ENCODE measurements at places on chromosomes 16 and 17.

GRCh38 chr16:10776280-10776679, 32.6 kb downstream of the NUBP1 start:
- DNase-seq = no peak

GRCh38 chr16:87499189-87499486, 6.3 kb upstream of the ZCCHC14 start:
- no peak for DNase-seq

DNA sequence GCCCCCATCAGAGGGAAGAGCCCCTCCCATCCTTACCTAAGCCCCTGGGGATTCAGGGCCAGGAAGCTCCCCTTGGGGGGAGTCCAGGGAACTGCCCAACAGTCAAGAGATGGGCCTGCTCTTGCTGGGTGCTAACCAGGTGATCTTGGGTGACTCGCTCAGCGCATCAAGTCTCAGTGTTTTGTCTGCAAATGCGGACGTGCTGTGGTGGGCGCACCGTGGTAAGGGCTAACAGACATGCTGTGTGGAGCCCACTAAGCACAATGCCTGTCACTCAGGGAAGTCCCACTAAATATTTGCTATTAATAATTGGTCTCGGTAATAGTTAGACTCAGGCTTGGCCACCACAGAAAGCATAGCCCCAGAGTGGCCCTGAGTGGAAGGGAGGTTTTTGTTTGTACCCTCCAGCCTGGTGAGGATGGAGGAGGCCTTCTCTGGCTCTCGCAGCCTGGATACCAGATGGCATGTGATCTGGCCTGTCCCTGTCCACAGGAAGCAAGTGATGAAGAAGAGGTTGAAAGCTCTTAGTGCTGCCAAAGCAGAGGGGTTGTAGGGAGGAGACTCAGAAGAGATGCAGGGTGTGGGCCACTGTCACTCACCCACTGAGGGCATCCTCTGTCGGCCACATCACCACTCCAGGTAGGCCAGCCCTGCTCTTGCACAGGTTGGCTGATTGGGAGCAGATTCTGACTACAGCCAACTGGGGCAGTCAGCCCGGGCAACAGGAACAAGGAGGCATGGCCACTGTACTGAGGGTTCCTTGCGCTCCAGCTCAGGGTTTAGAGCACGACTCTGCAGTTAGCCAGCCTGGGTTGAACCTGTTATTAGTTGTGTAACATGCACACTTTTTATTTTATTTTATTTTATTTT, 69.8 kb upstream of the KSR1 start:
- no peak for DNase-seq

- no peak for DNase-seq
These were observed 93.9 kb downstream of the STH start for GRCh38 chr17:46092991-46093390.

- DNase-seq = peak; percentile 77
These were observed 4.0 kb upstream of the RPL38 start for GRCh38 chr17:74199306-74200092.

DNA sequence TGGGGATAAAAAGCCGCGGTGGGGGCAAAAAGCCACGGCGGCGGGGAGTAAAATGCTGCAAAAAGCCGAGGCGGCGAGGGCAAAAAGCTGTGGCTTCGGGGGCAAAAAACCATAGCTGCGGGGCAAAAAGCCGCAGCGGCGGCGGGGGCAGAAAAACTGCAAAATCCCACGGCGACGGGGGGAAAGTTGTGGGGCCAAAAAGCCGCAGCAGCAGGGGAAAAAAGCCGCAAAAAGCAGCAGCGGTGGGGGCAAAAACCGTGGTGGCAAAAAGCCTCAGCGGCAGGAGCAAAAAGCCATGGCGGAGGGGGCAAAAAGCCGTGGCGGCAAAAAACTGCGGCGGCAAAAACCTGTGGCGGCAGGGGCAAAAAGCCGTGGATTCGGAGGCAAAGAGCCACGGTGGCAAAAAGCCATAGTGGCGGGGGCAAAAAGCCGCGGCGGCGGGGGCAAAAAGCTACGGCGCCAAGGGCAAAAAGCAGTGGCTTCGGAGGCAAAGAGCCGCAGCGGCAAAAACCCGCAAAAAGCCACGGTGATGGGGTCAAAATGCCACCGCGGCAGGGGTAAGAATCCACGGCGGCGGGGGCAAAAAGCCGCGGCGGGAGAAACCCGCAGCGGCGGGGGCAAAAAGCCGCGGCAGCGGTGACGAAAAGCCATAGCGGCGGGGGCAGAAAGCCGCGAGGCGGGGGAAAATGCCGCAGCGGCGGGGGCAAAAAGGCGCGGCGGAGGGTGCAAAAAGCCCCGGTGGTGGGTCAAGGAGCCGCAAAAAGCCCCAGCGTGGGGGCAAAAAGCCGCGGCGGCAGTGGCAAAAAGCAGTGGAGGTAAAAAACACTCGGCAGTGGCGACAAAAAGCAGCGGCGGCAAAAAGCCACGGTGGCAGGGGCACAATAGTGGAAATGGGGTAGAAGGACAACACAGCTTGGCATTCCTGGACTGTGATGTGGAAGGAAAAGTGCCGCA, 192.8 kb downstream of the SHCBP1 start:
- DNase-seq = no peak

- no peak for DNase-seq
These were observed 219.2 kb downstream of the SHISA9 start for GRCh38 chr16:13120557-13120956.

DNA sequence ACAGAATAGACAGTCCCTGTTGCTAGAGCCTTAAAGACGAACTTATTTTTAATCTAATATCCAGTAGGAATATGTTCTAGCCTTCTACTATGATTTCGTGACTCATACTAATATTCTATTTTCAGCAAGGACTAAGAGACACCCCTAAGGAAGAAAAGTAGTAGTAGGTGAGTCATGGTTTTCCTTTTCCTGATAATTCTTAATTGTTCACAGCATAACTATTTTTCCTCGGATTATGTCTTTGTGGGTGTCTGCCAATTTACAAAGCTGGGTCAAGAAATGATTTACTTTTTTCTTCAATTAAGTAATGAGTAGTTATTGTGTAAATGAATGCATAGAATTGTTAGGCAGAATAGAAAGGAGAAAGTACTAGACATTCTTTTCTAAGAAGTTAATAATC, 292.2 kb downstream of the TOX3 start:
- no peak for DNase-seq

- DNase-seq = no peak
These were observed 75.2 kb downstream of the KATNIP start for GRCh38 chr16:27625050-27625697.

DNA sequence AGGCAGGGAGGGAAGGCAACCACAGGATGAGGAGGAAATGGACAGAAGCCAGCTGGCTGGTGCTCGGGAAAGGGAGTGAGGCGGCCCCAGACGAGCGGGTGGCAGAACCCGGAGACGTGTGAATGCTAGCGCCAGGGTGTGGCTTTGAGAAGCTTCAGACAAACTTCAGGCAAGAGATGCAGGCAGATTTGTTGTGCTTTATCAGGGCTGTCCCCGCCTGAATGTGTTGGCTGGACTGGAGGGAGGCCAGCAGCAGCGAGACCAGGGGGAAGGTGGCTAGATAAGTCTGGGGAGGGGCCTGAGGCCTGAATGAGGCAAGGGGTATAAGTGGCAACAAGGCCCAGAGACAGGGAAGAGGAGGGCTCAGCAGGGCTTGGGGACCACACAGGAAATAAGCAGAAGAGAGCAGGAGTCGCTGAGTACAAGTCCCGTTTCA, 22.0 kb downstream of the CAMKK1 start:
- DNase-seq = no peak

- DNase-seq = no peak
These were observed 5.5 kb upstream of the COIL start for GRCh38 chr17:56966338-56966737.

DNA sequence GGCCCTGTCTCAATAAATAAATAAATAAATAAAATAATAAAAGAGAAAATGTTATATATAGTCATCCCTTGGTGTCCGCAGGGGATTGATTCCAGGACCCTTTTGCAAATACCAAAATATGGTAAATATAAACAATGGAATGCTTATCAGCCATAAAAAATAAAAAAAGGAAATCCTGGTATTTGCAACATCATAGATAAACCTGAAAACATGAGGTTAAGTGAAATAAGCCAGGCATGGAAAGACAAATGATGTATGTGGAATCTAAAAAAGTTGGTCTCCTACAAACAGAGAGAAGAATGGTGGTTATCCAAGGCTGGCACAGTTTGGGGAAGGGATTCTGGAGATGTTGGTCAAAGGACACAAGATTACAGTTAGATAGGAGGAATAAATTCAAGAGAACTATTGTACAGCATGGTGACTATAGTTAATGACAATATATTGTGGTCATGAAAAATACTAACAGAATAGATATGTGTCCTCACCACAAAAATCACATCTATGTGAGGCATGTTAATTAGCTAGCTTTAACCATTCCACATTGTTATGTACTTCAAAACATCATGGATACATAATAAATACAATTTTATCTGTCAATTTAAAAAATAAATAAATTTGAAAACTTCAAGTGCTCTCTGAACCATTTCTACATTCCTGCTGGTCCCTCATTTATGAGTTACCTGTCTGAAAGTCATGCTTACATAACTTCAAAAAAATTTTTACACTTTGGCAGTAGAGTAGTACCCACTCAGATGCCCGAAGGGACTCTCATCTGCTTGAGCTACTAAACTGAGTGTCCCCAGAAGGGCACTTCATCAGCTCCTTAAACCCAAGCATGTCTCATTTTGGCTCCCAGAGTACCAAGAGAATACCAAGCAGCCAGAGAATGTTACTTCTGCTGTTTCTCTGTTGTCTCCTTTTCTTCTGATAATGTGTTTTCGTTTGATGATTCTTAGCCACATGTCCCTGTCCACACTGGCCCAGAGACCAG, 26.6 kb downstream of the N4BP1 start:
- DNase-seq = no peak

DNA sequence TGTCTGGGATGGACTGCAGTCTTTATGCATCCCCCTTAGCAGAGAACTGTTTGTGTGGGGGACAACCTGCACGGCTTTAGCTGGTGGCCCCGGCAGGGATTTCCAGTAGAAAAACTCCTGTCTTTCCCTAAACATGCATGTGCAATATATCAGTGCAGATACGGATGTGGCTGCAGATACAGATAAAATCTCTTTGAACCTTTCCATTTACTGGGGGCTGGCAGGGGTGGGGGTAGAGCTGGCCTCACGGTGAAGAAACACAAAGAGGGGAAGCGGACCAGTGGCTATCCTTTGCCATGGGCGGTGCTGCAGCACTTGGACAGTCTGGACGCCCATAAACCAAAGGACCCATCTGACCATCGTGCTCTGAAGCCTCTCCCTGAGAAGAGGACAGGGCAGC, 201.3 kb downstream of the ZFHX3 start:
- no peak for DNase-seq
